ENCODE measurements at places on chromosomes 1 and 21. TPM values are rescaled to one million over a fixed set of nuclear protein-coding genes. Genes with fewer than 3 reads are reported as not detected.

Gene EFNA4
- total RNA-seq, result 10.6 TPM

Gene PNRC2
- total RNA-seq, result 178 TPM

Gene DAB1
- total RNA-seq, result not detected

Gene UBL4B
- not detected for total RNA-seq

Gene OR2T11
- not detected for total RNA-seq

DNA sequence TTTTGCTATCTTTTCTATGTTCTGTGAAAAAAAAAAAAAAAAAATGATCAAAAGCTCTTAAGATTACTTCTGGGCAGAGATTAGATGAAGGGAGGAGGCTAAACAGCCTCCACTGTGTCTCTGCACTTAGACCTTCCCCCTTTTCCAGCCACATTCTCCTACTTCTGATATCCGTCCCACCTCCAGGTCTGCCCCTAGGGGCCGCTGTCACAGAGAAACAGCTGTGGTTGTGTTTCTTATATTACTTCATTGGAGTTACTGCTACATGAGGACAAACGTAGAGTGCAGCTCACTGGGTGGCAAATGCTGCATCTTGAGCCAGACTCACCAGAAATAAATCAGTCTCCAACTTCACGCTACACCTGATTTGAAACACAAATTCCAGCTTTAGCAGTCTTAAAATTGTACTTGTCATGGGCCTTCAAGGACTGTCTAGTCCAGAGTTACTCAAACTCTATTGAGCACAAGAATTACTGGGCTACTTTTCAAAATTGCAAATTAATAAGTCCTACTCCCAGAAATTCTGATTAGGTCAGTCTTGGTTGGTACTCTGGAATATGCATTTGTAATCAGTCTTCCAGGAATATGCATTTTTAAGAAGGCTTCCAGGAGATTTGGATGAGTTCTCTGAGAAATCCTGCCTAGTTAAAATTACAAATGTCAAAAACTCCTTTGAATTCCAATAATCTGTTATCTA, 125.2 kb upstream of the PTBP2 start:
- peak; percentile 66 for DNase-seq

GRCh38 chr1:170886460-170886859, 48.9 kb upstream of the MROH9 start:
- no peak for DNase-seq

GRCh38 chr1:215529571-215529970, 37.5 kb upstream of the KCTD3 start:
- DNase-seq, result no peak

DNA sequence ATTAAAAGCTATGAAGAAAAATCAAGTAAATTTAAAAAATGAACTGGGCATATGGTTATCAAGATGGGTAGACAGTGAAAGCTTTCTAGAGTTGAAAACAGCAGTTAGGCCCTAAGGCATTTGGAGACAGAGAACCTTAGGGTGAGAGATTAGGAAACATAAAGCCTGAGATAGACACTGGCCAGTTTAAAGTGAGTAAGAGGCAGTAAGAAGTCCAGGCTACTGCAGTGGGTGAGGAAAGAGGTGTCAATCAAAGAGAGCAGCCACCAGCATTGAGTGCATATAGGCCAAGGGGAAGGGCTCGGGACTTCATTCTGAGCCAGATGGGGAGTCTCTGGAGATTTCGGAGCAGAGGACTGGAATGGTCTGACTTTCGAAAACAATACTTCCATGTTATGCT, 1360.5 kb upstream of the ADGRL4 start:
- no peak for DNase-seq

GRCh38 chr1:66723985-66724384, 28.3 kb upstream of the DYNLT5 start:
- DNase-seq, result no peak

- no peak for DNase-seq
Observed at GRCh38 chr21:16022921-16023320, 293.1 kb downstream of the USP25 start.

DNA sequence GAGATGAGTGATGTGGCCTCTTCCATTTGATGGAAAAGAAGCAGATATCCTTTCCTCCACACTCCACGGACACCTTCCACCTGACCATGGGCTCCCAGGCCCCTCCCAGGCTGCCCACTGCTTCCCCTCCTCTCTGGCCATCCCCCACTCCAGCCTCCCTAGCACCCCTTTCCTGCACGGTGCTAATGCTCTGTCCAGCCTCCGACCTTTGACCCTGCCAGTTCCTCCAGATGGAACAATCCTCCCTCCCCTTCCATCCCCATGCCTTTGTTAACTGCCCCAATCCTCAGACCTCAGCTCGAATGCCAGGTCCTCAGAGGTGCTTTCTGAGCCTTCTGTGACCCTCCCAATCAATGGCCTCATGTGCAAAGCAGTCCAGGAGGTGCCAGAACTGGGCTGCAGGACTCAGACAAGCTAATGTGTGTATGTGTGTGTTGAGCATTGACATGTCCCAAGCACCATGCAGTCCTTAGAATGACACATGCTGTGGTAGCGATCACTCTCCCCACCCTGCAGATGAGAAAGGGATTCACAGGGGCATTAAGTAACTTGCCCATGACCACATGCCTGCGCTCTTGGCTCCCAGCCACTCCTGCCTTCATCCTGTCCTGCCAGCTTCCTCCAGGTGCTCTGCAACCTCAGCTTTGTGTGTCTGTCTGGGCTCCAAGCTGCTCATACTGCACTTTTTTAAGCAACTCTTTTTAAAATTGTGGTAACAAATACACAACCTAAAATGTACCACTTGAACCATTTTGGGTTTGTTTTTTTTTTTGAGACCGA, 63.5 kb upstream of the EDN2 start:
- peak; percentile 17 for DNase-seq
